ENCODE measurements at places on chromosomes 5 and 9. TPM values are rescaled to one million over a fixed set of nuclear protein-coding genes. Genes with fewer than 3 reads are reported as not detected.

DNA sequence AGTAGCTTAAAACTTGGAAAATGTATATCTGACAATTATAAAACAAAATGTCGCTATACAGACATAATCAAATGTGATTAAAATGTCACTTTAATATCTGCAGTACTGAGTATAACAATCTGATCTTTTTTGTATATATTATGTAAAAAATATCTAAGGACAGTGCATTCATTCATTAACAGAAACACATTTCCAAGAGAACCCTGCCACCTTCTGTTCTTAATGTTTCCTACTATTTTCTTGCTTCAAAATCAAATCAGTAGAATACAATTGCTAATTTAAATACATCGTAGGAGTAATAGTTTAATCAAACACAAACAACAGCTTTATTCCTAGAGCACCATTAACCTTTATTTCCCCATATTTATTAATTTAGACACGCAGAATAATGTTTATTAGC, 142.6 kb upstream of the ST8SIA4 start:
- no peak for DNase-seq

The SPINK6 gene
- not detected for total RNA-seq

DNA sequence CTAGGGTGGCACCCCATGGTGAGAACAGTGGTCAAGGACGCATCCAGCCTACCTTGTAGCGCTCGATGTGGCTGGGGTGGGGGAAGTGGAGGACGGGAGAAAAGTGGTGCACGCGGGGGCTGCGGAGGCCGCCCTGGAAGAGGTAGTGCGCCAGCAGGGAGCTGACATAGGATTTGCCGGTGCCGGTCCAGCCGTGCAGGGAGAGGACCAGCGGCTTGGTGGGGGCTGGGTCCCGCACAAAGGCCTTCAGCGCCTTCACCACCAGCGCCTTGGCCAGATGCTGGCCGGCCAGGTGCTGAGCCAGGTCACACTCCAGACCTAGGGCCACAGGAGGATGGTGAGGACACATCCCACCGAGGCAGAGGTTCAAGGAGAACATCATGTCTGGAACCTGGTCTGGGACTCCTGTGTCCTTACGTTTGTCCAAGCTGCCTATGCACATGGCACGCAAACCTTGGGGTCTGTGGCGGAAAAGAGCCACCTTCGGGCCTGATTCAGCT, 797 bp downstream of the TOR2A start:
- no peak for DNase-seq

The NOXA1 gene
- total RNA-seq: 3.7 TPM

DNA sequence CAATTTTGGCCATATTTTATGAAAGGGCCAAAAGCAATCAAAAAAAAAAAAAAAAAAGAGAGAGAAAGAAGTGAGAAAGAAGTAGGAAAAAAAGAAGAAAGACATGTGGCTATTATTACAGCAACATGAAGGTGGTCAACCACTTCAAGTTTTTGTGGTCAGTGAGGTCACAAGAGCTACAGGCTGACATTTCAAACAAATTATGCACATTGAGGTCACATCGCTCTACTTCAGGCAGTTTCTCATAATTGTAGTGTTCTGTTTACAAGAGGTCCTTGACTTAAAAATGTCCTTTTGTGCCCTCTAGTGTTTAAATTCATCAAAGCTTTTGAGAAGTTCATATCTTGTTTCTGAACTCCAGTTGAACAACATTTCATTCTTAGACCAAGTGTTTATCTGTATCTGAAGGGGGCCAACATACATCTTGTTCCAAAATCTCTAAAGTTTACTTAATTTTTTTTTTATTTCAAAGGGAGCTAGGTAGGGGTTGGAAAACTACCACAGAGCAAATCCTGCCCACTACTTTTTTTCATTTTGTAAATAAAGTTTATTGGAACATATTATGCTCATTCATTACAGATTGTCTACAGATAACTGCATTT, 513.1 kb downstream of the PDE4D start:
- DNase-seq: peak; percentile 48

GRCh38 chr5:38585816-38586215, 29.4 kb upstream of the LIFR start:
- DNase-seq: no peak

The CAPSL gene
- total RNA-seq: not detected

- no peak for DNase-seq
Measured at GRCh38 chr5:178216088-178216534, 11.8 kb downstream of the HNRNPAB start.

The SH3PXD2B gene
- total RNA-seq: 39.7 TPM

GRCh38 chr5:2382776-2383697, 368.4 kb downstream of the IRX2 start:
- no peak for DNase-seq

The RFESD gene
- total RNA-seq: 2.2 TPM

The CARD9 gene
- 1.7 TPM for total RNA-seq

The DPP7 gene
- 236 TPM for total RNA-seq

- DNase-seq: no peak
Measured at GRCh38 chr5:180138214-180138975, 66.8 kb upstream of the RNF130 start.

The ARHGEF28 gene
- total RNA-seq: 34.8 TPM

DNA sequence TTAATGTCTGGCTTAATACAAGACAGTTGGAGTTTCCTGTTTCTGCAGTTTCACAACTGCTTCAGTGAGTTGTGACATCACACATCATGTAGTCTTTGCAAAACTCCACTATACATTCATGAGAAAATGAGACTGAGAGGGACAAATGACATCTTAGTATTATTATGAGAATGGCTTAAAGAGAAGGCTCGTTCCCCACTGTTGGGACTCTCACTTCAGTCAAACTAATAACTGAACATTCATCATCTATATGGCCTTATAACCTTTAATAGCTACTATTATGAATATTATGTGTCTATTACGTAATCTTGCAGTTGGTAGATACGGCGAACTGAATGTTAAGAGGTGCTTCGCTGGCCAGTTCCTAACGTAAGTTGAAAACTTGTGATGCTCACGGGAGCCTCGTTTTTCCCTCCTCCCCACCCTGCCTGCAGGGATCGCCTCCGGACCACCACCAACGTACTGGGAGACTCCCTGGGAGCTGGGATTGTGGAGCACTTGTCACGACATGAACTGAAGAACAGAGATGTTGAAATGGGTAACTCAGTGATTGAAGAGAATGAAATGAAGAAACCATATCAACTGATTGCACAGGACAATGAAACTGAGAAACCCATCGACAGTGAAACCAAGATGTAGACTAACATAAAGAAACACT, 79.4 kb downstream of the SLC1A3 start:
- no peak for DNase-seq

DNA sequence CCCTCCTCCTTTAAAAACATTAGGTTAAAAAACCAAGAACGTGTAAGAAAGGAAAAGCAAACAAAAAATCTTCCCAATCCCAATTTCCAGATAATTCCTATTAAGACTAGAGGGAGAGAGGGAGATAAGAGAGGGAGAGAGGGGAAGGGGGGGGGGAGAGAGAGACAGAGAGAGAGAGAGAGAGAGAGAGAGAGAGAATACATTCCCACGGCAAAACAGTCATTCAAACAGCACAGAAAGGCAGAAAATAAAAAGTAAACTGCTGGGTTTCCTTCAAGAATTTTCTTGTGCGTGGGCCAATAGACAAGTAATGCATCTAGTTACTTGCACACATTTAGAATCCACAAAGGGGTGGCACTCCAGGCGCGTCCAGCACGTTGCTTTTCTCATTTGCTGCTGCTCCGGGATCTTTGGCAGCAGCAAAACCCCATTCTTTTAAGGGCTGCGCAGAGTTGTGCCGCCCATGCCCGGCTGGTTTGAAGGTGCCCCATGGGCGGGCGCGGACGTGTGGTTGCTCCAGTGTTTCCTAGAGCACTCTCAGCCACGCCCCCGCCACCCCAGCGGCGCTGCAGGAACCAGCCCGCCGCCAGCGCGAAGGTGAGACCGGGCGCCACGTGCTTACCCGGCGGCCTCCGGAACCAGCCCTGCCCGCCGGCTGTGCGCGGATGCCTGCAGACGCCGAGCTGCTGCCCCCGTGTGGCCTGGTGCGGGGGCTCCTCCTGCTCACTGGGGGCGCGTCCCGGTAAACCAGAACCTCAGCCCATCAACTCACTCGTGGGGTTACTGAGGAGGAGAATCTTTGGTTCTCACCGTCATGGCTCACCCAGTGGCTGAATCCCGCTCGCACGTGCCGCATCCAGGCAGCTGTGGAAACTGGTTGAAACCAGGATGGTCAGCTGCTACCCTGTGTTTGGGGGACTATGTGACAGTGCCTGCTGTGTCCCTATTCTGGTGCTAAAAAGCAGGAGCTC, 44.6 kb downstream of the STC2 start:
- DNase-seq: no peak

The C5orf34 gene
- 6.3 TPM for total RNA-seq

The OGN gene
- 0.08 TPM for total RNA-seq

The SPTAN1 gene
- 229 TPM for total RNA-seq

GRCh38 chr5:24188216-24188925, 456.4 kb downstream of the CDH10 start:
- DNase-seq: no peak

GRCh38 chr9:8889100-8889499, 1089.5 kb upstream of the DMAC1 start:
- no peak for DNase-seq

The AQP7 gene
- 0.26 TPM for total RNA-seq

The GABRG2 gene
- not detected for total RNA-seq

The GABRA6 gene
- total RNA-seq: not detected

DNA sequence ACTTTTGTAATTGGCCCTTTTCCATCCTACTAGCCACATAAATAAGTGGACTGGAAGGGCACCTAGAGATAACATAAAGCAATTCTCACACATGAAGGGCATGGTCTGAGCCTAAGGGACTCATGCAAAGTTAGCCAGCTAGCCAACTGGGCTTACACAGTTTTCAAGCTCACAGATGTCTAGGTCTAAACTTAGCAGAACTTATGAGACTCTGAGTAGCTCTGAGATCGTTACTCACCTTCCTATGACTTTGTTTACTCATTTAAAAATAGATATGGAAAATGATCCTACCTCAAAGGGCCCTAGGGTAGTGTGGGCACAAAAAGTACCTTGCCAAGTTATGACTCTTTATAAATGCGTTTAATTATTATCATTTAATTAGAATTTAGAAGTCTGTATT, 410.4 kb upstream of the MPDZ start:
- DNase-seq: no peak

DNA sequence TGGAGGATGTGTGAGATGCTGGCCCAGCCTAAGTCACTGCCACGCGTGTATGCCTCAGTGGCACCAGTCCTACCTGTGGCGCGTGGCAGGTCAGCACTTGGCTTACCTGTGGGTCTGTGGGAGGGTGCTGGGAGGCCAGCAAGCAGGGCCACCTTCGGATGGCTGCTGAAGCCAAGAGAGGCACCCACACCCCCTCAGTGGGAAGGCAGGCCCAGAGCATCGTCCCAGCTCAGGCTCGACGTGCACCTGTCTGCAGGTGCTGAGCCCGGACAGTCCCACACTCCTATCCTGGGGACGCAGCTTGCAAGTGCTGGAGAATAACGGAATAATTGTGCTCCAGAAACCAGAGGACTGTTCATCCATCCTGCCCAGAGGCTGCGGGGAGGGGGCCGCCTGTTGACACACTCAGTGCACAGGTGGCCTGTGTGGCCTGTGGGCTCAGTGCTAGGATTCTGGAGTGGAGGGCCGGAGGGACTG, 24.0 kb downstream of the NKD2 start:
- no peak for DNase-seq

The DOCK8 gene
- total RNA-seq: 1.4 TPM

GRCh38 chr5:62077823-62078550, 228.0 kb upstream of the KIF2A start:
- no peak for DNase-seq
